KG1 (cell line): ENCODE measurements at places on chromosomes 4 and X.

GRCh38 chrX:21610168-21610567 is 48.0 kb downstream of the KLHL34 start:
- no peak for DNase-seq

- DNase-seq = no peak
Measured at GRCh38 chr4:174629265-174629664, 107.0 kb upstream of the HPGD start.

GRCh38 chr4:119314356-119314755 is 7.6 kb downstream of the FABP2 start:
- no peak for DNase-seq

DNA sequence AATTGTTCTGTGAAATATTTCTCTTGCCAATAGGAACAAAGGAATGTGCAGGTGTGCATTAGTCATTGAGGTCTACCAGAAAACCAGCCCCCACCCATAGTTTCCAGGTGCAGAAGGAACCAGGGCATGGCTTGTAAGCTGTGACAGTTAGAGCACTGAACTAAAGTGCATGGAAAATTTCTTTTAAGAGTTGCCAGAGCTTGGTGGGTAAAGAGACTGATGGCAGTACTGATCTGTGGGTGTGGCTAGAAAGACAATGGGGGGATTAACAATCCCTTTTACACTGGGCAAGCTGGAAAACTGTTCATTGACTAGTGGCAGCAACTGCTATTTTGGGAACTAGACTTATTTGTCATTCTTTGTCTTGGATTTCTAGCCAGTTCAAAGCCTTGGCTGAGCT is 326.9 kb downstream of the PCDH19 start:
- DNase-seq = no peak

DNA sequence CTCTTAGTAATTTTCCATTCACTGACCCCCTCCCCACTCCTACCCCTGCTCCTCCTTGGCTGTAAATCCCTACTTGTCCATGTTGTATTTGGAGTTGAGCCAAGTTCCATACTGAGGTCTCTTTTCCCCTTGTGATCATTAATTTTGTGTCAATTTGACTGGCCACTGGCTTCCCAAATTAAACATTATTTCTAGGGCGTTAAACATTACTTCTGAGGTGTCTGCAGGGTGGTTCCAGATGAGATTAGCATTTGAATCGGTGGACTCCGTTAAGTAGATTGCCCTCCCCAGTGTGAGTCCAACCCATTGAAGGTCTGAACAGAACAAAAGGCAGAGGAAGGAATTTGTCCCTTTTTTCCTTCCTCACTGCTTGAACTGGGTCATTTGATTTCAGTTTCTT is 25.7 kb downstream of the SLC39A8 start:
- DNase-seq = no peak

DNA sequence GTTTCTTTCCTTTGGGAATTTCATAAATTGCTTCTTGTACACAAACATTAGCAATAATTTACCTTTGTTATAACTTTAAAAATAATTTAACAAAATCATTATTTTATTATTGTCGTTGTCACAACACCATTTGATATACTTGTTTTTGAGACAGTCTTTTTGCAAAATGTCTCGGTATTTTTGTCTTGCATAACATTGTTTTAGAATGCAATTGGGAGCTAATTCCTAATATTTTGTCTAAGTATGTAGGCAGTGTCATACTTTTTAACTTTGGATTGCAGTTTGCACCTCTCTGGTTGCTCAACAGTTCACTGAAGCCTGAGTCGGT is 340 bp upstream of the CFAP299 start:
- DNase-seq = no peak

- DNase-seq = no peak
Measured at GRCh38 chr4:14157262-14157661, 529.7 kb upstream of the BOD1L1 start.
